Activated naive CD8-positive, alpha-beta T cell treated with anti-CD3 and anti-CD28 coated beads for 36 hours (primary cell): ENCODE measurements at places on chromosomes 6 and 20.

- DNase-seq: no peak
Observed at GRCh38 chr6:91079969-91080368, 493.1 kb upstream of the MAP3K7 start.

DNA sequence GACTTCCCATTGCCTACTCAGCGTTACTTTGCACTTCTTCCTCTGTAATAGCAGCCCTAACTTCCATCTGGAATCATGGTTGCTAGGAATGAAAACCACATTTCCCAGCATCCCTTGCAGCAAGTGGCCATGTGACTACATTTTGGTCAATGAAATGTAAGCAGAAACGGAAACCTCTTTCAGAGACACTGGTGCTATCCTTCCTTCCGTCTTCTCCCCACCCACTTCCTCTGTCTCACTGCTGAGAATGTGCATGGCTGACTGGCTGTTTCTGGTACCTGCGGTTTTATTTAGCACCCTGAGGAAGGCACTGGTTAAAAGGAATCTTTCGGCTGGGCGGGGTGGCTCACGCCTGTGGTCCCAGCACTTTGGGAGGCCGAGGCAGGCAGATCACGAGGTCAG, 107.4 kb downstream of the SCML4 start:
- peak; percentile 73 for DNase-seq

- no peak for DNase-seq
Observed at GRCh38 chr6:109242925-109243324, 139.3 kb downstream of the CD164 start.

DNA sequence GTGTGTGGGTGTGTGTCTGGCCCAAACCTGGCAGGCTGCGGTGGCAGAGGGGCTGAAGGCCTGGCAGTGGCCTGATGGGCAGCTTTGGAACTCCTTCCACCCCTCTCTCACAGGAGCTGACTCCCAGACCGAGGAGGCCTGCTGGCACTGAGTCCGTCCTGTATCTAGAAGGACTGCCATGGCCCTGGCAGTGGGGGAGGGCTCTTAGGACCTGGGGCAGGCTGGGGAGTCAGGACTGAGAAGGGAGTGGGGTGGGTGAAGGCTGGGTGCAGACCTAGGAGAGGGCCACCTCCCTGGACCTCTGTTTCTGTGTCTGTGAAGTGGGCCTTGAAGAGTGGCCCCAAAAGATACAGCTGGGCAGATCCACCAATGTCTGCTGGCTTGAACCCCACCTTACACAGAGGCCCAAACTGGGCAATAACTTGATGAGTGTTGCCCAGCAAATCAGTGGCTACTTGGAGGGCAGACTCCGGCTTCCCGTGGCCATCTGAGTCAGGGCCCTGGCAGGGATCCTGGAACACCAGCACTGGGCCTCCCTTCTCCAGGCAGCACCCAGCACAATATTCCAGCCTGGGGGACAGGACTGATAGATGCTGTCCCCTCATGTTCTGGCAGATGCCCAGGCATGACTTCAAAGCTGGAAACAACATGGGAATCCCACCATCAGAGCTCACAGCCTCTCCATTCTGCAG, 46.7 kb upstream of the BLCAP start:
- no peak for DNase-seq

GRCh38 chr6:170423030-170423429, 116.5 kb downstream of the FAM120B start:
- no peak for DNase-seq

DNA sequence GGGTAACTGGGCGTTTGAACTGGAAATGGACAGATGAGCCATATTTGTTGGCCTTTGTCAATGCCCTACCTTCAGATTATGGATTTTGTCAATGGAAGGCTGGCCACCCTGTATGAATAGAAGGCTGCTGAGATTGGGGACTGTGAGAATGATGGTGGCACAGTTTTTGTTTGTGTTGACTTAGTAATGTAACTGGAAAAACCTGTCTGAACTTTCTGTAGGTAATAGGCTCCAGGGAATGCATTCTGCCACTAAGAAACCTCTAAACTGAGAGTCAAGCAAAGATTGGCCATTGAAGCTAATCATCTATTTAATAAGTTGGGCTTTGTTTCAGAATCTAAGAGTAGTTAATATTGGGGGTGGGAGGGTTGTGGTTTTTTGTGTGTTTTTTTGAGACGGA, 97.5 kb downstream of the FOXO3 start:
- no peak for DNase-seq

DNA sequence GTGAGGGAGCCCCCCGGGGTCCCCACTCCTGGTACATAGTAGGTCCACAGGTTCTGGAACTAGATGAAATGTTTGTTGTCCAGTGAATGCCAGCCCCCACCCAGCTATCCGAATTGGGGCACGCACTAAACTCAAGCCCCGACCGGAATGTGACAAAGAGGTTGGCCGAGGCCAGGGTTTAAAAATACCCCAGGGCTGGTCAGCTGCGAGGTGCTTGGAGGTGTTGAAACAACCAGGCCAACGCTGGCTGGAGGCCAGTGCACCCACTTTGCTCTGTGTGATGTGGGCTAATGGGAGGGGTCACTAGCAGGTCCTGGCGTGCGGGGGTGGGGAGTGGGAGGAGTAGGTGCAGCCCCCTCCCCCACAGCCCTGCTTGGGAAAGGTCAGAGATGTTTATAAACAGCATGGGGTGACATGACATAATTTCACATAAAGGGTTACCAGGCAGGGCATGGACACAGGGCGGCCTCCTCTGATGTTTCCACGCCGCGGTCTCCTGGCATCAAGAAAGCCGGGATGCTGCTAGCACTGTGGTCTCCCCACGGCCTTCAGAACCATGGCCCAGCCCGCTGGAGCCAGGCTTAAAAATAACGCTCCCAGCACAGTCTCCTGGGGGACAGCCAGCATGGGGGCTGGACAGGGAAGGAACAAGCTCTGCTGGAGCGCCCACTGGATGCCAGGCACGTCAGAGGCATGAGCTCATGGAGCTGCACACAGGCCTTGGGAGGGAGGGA, 111.2 kb upstream of the PTPN1 start:
- no peak for DNase-seq

DNA sequence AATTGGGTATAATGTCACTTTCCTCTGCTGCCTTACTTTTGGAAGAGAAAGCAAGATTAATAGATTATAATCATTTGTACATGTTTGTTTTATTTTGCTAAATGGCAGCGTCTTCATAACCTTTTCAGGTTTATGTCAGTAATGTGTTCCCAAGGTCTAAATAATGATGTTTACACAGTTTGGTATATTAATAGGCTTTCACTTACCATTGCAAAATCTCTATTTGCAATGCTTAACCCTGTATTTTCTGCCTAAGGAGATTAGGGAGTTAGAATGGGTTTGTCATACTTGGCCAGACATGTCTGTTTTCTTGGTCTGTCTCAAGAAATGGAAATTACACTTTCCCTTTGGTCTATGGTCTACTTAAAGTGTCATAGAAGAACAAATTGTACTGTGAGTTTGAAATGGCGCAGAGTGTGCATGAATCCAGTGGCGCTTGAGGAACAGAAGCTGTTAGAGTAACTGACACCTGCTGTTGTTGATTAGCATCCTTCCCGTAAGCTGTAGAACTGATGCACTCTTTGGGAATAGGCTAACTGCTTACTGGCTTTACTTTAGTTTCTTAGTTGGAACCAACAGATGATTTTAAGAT, 261.1 kb downstream of the SAMD5 start:
- no peak for DNase-seq
